Stimulated activated CD8-positive, alpha-beta memory T cell treated with anti-CD3 and anti-CD28 coated beads, Interleukin-4, amount 100 ng/mL, for 4 hours (primary cell): ENCODE measurements at places on chromosomes 2 and 18.
A peak's percentile ranks its signal among the peaks of the same experiment; 100 is the strongest.

DNA sequence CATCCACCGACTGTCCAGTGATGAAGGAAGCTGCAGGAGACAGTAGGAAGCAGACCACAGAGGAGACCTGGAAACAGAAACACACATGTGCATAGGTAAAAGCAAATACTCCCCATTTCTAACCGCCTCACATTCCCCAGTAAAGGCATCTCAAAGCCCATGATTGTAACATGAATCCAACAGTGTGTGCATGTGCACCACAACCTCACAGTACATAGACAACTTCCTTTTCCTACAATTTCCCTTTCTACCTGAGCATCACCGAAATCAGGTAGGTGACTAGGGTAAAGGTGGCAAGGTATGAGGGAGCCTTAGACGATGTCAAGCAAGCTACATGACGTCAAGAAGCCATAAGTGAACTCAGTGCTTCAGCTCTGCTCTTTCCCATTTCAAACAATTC, 30.6 kb upstream of the MREG start:
- no peak for DNase-seq

DNA sequence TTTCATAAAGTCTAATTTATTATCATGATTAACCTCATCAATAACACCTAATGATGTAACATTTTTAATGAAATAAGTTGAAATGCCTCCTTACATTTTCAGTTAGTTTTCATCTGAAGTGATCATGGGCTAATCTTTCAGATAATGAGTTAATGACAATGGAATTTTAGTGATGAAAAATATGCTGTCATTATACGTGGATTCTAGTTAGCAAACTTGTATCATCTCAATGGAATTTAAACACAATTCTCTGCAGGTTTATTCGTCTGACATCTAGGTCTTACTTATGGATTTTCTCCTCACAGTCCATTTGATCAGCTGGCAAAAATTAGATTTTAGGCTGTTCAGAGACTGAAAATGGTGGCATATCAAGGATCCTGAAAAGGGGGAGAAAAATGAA, 885.0 kb downstream of the SLC4A3 start:
- no peak for DNase-seq

- DNase-seq: no peak
Observed at GRCh38 chr2:95284886-95285541, 10.8 kb downstream of the PROM2 start.

- DNase-seq: no peak
Observed at GRCh38 chr2:163719331-163719730, 16.5 kb downstream of the FIGN start.

DNA sequence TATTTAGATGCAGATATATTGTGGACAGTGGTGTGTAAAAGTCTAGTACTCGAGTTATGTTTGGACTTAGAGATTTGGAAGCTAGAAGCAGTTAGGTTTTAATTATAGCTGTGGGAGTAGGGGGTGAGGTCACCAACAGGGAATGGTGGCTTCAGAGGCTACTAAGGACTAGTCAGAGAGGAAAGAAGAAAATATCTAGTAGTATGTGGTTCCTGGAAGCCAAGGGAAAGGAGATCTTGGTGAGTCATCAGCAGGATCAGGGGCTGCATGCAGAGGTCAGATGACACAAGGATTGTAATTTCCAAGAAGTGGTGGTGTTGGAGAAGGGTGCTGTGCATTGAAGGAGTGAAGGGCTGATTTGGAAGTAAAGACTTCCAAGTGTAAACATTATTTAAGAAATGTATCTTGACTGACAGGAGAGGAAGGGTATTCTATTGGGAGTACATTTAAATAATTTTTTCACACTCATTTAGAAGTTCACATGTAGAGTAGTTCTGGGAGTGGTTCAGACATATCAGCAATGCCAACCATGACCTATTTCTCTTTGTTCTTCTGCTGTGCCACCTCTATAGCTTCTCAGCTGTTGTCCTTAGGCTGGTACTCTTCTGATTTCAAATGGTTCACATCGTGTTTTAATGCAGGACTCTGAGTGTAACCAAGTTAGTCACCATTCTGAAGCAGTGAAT, 59.1 kb downstream of the ACSL3 start:
- DNase-seq: no peak

- DNase-seq: no peak
Observed at GRCh38 chr18:69974365-69974764, 26.7 kb upstream of the CD226 start.

- no peak for DNase-seq
Observed at GRCh38 chr2:232592772-232593395, 40.5 kb upstream of the EFHD1 start.

DNA sequence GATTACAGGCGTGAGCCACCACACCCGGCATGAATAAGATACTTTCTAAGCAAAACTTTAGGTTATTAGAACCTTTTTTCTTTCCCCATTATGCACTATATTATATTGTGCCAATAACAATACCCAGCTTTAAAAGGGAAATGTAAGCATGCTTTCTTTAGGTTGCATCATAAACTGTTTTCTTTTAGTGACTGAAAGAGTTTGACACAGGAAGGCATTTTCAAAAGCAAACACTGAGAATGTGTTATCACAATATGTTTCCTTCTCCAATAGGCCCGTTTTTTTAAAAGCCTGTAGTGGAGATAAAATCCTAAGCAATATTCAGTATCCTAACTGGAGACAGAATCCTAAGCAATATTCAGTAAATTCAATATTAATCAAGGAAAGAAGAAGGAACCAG, 16.7 kb upstream of the EPB41L5 start:
- DNase-seq: no peak

DNA sequence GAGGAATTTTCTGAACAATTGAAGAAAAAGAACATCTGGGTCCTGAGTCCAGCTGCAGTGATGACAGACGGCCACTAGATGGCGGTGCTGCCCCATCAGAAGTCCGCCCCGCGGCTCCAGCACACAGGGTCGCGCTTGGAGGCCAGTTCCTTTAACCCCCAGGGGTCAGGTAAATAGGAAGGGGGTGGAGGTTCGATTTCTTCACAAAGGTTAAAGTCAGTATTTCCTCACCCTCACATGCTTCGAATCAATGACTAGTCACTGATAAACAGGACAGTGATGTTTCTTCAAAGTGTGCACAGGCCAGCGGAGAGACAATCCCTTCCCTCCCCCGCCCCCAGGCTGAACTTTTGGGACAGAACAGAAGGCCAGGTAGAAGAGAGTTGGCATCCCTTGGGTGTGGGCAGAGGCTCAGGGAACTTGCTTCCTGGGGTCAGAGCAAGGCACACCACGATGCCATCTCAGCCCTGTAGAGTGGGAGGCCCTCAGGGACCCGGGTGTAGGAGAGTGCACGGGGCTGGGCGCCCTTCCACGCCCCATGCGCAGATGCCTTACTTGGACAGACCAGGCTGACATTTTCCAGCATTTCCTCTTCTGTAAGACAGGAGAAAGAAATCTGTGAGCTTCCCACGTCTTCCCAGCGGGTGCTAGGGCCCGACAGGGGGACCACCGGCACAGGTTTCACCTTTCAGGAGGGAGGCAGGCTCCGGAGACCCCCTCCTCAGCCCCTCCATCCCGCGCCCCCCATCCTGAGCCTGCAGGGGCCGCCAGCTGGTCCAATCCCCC, 722 bp downstream of the APOB start:
- peak; percentile 12 for DNase-seq

- peak; percentile 24 for DNase-seq
Observed at GRCh38 chr2:221517696-221518151, 54.4 kb downstream of the EPHA4 start.

- no peak for DNase-seq
Observed at GRCh38 chr18:48252525-48252924, 156.7 kb downstream of the ZBTB7C start.

DNA sequence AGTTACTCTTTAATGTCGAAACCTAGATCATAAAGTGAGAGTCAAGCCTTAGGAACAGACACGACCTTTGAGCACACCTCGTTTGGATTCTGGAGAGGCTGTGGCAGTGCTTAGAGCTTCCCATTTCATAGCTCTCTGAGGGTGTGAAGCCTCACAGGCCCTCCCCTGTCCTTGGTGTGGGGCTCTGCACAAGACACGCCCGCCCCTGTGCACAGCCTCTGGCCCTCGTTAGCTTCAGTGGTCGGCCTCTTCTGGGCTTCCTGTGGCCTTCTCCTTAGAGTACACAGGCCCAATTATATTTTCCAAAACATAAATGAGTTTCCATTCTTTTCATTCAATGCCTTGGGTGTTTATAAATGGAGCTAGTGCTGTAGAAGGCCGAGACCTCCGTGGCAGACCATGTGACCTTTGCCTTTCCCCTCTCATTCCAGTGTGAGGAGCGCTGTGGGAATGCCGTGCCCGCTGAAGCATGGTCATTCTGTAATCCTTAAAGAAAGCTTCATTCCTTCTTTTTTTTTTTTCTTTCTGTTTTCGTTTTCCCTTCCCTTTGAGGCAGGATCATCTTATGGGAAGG, 208.6 kb downstream of the DCDC2C start:
- DNase-seq: no peak

DNA sequence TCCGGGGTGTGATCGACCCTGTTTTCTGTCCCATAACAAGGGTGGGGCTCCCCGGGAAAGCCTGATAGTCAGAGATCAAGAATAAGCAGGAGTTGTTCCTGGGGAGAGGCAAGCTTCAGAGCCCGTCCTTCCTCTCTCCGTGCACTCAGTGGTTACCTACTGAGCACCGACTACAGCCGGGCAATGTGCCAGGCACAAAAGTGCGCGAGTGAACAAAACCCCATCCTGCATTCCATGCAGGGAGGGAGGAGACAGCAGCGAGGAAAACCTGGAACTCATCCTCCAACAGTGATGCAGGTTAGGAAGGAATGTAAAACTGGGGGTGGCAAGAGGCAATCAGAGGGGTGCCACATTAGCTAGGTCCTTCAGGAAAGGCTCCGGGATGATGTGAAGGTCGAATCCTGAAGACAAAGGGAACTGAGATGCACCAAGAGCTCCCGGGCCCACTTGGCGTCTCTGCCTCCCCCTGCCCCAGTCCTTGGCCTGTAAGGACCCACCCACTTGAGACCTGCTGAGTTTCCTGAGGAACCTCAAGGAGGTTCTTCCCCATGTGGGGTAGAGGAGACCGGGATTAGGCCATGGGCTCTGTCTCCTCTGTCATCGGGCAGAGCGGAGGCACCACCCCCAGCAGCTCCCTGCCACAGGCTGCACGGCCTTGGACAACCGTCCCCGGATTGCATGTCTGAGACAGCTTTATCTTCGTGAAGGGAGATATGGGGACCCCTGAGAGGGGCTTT, 198.2 kb downstream of the NDUFA10 start:
- no peak for DNase-seq

GRCh38 chr18:11502368-11502767, 107.0 kb upstream of the SLC35G4 start:
- DNase-seq: no peak

DNA sequence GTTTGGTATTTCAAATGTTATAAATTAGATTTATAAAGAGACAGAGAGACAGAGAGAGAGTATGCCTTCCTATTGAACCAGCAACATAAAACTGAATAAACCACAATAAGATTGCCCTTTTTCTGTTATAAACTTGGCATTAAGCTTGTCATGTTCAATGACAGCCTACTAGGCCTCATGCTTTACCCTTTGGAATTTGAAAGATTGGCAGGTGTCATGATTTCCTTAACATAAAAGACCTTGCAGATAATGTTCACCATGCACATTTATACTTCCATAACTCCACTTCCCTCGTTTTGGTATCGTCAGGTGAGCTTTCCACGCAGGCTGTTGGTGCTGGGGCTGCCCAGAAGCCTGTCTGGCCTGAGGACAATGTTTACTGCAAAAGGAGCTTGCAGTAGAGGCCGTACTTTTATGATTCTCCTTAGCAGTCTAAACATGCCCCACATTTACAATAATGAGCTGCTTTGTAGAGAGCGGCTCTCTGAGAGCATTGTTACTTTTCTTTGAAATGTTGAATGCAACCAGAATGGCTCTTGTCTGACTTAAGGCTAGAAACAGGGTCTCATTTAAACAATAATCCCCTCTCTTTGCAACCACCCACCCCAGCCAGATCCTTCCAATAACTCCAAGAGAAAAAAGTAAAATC, 379.1 kb upstream of the ATP5MC3 start:
- no peak for DNase-seq

- DNase-seq: no peak
Observed at GRCh38 chr2:138147796-138148195, 183.5 kb downstream of the HNMT start.

- no peak for DNase-seq
Observed at GRCh38 chr2:51813247-51813646, 781.3 kb upstream of the NRXN1 start.

DNA sequence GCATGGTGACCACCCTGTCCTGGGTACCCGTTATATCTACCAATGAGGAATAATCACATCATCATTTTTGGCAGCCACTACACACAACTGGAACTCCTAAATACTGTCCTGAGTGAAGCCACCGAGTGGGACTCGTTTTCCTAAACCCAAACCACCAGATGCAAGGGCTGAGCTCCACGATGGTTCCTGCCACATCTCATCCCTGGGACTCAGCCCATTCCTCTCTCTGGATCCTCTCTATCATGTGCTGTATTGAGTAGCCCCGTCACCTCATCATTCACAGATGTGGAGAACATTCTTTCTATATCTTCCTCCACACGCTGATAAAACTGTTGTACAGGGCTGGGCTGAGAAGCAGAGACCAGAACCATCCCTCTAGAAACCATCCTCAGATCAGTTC, 79.4 kb upstream of the SMAD7 start:
- DNase-seq: no peak

- DNase-seq: no peak
Observed at GRCh38 chr2:24011250-24012104, 1.6 kb downstream of the MFSD2B start.

GRCh38 chr18:49863769-49864621, 50.7 kb upstream of the ACAA2 start:
- no peak for DNase-seq

GRCh38 chr2:25286025-25286400, 55.7 kb downstream of the DNMT3A start:
- DNase-seq: no peak

GRCh38 chr18:75727456-75727855, 300.0 kb upstream of the SMIM21 start:
- DNase-seq: no peak

GRCh38 chr2:7270011-7270431, 352.8 kb downstream of the RNF144A start:
- DNase-seq: no peak

DNA sequence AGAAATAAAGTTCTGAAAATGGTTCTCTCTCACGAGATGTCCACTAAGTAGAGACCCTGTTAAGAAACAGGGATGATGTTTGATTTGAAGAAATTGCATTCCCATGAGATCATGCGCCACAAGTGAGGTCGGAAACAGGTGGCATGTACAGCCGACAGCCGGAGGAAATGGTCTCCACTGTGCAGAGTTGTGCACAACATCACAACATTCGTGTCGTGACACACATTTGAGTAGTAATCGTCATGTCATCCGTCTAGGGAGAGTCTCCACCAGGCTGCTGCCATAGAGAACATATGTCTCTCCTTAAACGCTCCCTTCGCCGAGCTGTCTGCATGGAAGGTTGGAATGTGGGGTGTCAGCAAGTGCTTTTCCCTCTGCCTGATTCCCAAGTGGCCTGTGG, 84.7 kb downstream of the ASAP2 start:
- no peak for DNase-seq

DNA sequence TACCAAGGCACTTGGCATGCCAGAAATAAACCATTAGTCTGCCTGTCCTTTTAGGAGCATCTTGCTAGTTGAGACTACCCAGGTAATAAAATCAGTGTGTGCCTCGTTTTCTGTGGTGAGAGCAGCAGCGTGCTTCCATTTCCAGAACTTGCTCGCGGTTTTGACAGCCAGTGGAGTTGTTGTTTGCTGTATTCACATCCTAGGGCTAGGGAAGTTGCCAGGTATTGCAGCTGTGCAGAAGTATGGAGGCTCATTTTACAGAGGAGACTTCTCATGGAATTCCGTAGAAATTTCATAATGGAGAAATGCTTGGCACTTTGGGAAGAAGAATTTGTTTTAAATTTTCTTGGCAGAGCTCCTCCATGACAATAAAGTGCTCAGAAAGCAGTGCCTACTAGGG, 1355.1 kb upstream of the ZEB2 start:
- DNase-seq: no peak

- no peak for DNase-seq
Observed at GRCh38 chr2:230874456-230874855, 9.7 kb downstream of the ITM2C start.
